ENCODE measurements at places on chromosomes 4 and X.

GRCh38 chrX:24125028-24125612 lies 24.4 kb upstream of the ZFX start:
- no peak for DNase-seq

DNA sequence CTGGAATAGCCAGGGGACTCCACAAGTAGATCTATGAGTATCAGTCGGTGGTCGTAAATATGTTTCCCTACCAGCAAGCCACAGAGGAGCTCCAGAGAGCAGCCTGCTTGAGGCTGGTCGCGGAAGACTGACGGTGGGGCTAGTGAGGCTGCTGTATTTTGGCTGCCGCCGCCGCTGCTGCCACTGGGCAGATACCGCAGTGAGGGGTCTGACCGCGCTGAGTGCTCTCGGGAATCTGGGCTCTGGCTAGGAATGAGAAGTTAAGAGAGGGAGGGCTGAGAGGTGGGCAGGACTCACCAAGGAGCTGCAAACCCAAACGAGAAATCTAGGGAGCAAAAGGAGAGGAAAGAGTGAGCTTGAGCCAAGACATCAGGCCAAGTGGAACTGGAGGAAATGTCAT lies at the start of gene EXOC1L:
Gene EXOC1L (plus strand): TSS at position 157 of the 400 bp plus-strand sequence. CDS start 237 bp downstream, at position 394.
- DNase-seq, result no peak

DNA sequence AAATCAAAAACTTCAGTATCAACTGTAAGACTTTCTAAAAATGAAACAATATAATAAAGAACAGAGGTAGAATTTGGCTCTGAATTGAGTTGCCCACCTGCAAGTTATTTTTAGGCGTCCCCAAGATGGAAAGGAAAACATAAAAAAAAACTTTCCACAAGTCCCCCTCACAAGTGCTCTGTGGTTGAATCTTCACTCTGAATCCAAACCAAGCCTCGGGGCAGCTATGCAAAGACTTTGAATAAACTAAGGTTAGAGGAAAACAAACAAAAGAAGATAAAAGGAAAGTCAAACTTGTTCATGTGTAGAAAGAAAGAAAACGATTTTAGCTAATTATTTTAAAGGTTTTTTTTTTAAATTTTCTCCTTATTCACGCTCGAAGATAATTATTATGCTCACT lies 372.4 kb upstream of the SLIT2 start:
- no peak for DNase-seq

DNA sequence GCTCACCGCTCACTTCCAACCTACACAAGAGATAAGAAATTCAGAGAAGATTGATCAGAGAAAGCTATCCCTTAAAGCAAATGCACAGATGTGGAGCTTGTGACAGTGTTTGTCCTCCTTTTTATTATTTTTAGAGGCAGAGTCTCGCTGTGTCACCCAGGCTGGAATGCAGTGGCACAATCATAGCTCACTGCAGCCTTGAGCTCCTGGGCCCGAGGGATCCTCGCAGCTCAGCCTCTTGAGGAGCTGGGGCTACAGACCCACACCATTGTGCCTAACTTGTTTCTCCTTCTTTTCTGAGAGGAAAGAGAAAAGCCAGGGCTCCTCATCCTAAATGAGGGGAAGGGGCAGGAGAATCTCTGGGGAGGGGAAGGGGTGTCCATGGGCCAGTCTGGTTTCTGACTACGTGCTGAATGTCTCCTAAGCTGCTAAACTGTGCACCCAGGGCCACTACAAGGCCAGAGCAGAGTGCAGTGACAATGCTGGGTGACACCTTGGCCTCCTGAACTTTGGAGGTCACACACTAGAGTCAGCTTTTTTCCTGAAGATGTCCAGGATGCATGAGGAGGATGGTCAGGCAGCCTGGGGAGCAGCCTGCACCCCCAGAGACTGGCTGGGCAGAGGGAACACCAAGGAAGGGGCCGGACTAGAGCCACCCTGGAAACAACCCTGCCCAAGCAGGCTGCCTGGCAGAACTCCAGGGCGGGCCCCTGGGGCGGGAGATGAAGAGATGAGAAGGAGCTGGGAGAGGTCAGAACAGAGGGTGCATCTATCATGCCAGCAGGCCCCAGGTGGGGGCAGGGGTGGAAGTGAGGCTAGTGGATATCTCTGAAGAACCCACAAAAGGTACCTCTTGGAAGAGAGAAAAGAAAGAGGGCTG lies 55.5 kb upstream of the PROM1 start:
- DNase-seq, result no peak

- DNase-seq, result no peak
These were observed 1075.3 kb downstream of the PCDH18 start for GRCh38 chr4:136457004-136457403.

DNA sequence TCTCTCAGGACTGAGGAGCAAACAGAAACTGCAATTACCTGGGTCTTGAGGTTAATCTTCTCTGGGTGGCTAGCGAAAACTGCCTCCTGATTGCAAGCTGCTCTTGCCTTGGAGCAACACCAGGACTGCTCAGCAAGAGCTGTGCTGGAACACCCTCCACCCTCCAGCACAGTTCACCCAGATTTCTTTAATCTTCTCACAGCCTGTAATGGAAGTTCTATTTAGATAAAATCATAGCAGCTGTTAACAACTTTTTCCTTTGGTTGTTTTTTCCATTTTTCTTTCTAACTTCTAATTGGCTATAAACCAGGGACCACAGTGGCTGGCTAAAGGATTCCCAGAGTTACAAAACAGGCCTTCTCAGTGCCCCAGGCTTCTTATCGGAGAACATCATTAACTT lies 36.3 kb downstream of the OPHN1 start:
- no peak for DNase-seq

DNA sequence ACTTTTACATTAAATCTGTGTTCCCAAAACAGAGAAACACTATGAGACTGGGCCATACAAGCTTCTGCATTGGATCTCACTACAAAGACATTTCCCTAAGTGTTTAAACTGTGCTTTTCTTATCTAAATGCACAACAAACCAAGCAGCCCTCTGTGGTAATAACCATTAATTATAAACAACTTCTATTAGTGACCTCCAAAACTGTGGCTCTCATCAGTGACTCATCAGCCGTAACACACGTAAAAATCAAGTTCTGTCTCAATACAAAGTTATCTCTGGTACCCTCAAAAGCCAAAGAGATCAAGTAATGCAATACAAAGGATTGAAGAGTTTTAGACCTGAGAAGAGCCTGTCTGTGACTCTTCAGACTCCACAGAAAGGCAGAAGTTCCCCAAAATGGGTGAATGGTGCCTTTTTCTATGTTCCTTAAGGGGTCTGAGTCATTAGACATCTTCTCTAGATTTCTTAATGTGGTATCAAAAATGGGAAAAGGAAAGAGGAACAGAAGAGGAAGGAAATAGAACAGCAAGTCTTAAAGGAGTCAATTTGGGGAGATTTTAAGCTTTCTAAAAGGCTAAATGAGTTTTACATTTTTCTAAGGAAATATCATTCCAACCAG lies 189.8 kb upstream of the PPP1R2C start:
- no peak for DNase-seq

GRCh38 chrX:24550166-24550565 lies 85.1 kb downstream of the PDK3 start:
- no peak for DNase-seq

DNA sequence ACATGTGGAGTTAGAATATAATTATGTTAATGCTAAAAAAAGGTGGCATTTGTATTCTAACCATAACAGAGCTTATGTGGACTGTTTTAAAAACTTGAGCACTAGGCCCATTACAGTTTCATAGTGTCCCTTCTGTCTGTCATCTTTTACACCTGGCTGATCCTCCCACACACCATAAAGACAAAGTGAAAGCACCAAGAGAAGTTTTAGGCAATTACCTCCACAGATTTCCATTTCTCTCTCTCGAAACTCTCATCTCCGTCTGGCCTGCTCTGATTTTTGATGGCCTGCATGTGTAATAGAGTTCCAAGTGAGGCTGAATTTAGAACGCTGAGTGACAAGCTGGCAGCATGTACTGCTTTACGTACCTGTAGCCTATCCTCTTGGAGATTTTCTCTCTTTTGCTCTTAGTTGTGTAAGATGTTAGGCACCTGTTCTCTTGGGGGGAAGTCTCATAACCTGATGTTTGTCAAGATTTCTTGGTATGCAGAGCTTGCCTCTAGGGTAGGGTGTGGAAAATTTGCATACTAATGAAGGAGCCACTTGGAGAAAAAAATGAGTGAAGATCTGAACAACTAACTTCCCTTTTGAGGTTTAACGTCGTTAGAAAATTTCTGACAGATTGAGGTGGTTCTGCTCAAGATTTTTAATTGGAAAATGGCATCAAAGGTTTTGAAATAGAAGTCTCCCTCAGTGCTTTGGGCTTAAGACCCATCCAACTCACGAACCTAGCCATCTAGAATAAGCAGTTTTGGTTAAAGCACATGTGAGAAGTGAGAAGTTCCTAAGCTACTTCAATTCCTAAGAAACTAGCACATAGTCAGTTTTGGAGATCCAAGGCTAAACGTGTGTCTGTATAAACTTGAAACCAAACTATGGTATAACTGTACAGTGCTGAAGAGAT lies 57.6 kb upstream of the RAP1GDS1 start:
- DNase-seq, result no peak

- no peak for DNase-seq
These were observed 1.6 kb downstream of the LRBA start for GRCh38 chr4:151013491-151013890.

- DNase-seq, result no peak
These were observed 153.7 kb downstream of the AWAT2 start for GRCh38 chrX:69896046-69896445.

DNA sequence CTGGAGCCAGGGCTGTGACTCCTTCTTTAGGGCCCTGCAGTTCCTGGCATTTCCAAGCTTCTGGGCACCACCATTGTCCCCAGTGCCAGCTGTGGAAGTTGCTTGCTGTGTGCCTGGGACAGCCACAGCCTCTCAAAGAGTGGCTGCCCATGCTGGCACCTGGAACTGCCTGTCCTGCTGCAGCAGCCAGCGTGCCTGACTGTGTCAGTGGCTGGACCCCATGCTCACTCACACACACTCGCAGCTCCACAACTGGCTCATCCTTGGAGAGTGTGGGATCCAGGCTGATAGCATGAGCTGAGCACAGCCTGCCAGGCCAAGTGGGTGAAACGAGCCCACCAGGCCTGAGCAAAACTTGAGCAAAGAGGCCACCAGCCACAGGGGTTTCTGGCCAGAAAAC lies 1107.6 kb downstream of the C4orf33 start:
- DNase-seq, result no peak

DNA sequence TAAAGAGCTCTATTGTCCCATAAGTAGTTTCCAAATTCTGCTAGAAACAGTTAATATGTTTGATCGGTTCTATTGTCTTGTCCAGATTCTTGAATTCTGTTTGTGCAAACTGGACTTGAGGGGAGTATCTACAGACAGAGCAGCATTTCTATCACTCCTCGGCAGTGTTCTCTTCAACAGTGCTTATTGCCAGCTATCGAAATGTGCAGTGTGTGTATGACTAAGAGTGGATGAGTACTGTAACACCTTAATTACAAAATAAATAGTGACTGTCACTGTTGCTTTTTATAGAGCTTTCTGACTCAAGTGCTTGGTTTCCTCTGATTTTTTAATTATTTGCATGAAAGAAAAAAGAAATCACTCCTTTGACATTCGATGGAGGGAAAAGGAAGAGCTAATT lies 274.6 kb downstream of the RPA4 start:
- DNase-seq, result no peak

GRCh38 chrX:30791296-30792278 lies 97.5 kb downstream of the TAB3 start:
- no peak for DNase-seq

GRCh38 chr4:168573870-168574269 lies 77.0 kb downstream of the PALLD start:
- no peak for DNase-seq

DNA sequence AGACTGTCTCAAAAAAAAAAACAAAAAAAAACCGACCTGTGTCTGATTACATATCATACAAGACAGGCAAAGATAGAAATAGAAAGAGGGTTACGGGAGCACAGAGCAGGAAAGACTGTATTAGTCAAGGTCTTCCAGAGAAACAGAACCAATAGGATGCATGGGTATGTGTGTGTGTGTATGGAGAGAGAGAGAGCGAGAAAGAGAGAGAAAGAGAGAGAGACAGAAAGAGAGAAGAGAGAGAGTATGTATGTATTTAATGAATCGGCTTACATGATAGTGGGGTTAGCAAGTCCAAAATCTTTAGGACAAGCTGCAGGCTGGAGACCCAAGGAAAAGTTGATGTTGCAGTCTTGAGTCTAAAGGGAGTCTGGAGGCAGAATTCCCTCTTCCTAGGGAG lies 7.5 kb upstream of the DDX3X start:
- DNase-seq, result no peak

Data from A549 (cell line).